ENCODE measurements at places on chromosomes 6 and 20.

GRCh38 chr6:11428895-11429294, 108.7 kb upstream of the TMEM170B start:
- no peak for DNase-seq

DNA sequence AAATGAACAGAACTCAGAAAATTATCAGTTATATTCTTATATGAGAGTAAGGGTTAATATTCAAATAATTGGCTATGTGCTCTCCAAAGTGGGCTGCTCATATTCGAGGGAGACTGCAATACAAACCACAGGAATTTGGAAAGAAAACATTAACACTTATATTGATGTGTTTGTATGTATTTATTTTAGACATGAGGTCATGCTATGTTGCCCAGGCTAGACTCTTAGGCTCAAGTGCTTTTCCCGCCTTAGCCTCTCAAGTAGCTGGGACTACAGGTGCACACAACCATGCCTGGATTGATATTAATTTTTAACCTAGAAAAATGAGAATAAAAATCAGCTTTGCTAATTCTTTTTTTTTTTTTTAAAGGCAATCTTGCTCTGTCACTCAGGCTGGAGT, 35.0 kb downstream of the BTBD9 start:
- no peak for DNase-seq

GRCh38 chr20:63896264-63897105, 1.6 kb downstream of the DNAJC5 start:
- no peak for DNase-seq

DNA sequence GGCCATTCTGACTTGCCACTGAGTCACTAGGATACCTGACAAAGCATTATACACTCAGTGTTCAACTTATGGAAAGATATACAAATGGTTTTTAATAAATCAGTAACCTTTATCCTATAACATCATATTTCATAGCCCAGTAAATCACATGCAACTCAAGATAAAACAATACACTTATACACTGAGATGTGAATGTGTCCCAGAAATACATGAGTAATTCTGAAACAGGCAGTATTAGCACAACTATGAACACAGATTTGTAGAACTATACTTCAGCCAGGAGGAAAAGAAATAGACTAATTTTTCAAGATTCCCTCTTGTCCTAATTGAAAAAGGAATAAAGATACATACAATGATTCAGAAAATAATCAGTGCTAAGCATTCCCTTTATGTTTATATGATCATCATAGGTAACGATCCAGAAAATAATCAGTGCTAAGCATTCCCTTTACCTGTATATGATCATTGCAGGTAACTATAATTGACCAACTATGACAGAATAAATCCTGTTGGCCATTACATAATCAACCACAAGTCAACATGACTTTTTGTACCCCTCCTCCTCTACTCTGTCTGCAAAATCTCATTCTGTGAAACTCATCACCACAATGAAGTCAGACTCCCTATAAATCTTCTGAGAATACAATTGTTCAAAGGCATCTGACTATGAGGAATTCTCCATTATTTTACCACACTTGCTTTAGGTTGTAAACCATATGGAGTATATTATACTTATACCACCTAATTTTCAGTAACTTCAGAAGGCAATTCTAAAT, 30.3 kb downstream of the HACE1 start:
- DNase-seq, result no peak

DNA sequence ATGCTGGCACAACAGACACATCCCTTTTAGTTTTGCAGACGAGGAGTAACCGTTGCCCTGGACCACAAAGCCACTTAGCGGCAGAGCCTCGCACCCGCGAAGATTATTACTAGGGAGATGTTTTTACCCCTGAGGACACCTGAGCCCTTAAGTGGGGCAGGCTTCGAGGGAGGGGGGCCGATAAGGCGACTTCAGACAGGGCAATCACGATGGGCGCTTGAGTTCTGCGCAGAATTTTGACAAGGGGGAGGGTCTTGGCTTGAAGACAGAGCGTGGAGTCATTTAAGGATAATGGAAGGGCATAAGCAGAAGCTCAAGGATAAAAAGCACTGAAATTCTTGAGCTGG, 650 bp upstream of the TTK start:
- no peak for DNase-seq

DNA sequence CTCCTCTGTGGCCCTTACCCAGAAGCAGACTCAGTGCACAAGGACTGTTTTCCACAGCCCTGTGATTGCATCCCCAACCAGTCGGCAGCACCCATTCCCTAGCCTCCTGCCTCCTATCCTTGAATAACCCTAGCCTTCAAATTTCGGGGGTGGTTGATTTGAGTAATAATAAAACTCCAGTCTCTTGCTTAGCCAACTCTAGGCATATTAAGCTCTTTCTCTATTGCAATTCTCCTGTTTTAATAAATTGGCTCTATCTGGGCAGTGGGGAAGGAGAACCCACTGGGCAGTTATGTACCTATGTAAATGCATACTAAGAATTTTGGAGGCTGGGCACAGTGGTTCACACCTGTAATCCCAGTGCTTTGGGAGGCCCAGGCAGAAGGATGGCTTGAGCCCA, 70.6 kb upstream of the ZMYND8 start:
- DNase-seq, result no peak

- DNase-seq, result no peak
Observed at GRCh38 chr6:45577836-45578504, 200.2 kb upstream of the SUPT3H start.

Measured in anterior cingulate cortex (tissue), 58 donors.